ENCODE measurements at places on chromosomes 3 and 15.

GRCh38 chr3:52930748-52931147, 33.4 kb upstream of the STIMATE start:
- no peak for DNase-seq

DNA sequence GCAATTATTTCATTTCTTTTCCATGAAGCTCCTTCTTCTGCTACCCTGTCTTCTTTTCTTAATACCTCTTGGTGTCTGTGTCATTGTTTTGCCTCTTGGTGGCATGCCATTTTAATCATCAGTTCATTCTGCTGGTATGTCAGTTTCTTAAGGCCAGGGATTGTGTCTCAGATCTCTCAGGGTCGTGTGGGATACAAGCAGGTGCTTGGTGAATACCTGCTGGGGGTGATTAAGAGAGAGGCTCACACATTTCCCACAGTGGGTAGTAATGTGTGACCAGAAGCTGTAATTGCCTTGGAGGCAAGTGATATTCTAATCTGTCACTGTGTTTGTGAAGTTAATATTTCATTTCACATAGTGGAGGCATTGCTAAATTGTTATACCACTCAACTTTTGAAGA, 361.4 kb upstream of the TRIM42 start:
- no peak for DNase-seq

GRCh38 chr3:77800893-77801292, 761.0 kb downstream of the ROBO2 start:
- DNase-seq: no peak

GRCh38 chr15:58313810-58314592, 117.8 kb upstream of the LIPC start:
- no peak for DNase-seq

GRCh38 chr3:130457671-130458070, 59.3 kb upstream of the COL6A6 start:
- DNase-seq: no peak

GRCh38 chr3:102307442-102307841, 127.4 kb upstream of the ZPLD1 start:
- no peak for DNase-seq

- DNase-seq: no peak
These were observed 59.4 kb upstream of the MEF2A start for GRCh38 chr15:99506399-99506798.

DNA sequence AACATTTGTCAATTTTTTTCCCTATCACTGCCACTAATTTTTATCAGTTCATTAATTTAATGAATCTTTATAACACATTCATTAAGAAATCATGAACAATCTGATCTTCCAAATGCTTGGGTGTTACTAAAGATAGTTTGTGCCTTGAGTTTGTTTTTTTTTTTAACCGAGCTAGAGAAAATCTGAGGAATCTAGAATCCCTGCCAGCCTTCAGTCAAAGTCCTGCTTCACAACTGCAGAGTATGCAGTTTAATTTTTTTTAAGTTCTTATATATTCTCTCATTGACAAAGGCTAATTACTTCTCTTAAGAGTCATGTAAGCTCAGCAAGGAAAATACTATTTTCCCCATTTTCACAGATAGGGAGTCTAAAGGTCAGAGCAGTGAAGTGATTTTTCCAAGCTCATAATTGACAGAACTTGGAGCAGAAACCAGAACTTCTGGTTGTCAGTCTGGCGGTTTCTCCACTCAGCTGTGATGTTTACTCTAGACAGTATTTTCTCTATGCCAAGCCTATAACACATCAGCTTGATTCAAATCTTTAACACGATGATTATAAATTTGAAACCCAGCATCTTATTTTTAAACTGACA, 55.7 kb downstream of the TNIK start:
- DNase-seq: no peak

GRCh38 chr15:85725019-85725418, 69.7 kb downstream of the KLHL25 start:
- DNase-seq: no peak

GRCh38 chr15:93366387-93367100, 277.5 kb upstream of the RGMA start:
- DNase-seq: no peak

GRCh38 chr15:54307926-54308325, 329.7 kb downstream of the UNC13C start:
- DNase-seq: no peak

GRCh38 chr15:67551207-67551743, 8.8 kb downstream of the MAP2K5 start:
- no peak for DNase-seq

GRCh38 chr3:52036829-52037228, 19.5 kb downstream of the DUSP7 start:
- no peak for DNase-seq

All from SK-N-MC (cell line).